Activated CD8-positive, alpha-beta memory T cell treated with anti-CD3 and anti-CD28 coated beads for 1 hour (primary cell): ENCODE measurements at places on chromosomes 16 and 17.
A peak's percentile ranks its signal among the peaks of the same experiment; 100 is the strongest.

- peak; percentile 19 for DNase-seq
Measured at GRCh38 chr17:79400989-79401703, 209.7 kb downstream of the RBFOX3 start.

DNA sequence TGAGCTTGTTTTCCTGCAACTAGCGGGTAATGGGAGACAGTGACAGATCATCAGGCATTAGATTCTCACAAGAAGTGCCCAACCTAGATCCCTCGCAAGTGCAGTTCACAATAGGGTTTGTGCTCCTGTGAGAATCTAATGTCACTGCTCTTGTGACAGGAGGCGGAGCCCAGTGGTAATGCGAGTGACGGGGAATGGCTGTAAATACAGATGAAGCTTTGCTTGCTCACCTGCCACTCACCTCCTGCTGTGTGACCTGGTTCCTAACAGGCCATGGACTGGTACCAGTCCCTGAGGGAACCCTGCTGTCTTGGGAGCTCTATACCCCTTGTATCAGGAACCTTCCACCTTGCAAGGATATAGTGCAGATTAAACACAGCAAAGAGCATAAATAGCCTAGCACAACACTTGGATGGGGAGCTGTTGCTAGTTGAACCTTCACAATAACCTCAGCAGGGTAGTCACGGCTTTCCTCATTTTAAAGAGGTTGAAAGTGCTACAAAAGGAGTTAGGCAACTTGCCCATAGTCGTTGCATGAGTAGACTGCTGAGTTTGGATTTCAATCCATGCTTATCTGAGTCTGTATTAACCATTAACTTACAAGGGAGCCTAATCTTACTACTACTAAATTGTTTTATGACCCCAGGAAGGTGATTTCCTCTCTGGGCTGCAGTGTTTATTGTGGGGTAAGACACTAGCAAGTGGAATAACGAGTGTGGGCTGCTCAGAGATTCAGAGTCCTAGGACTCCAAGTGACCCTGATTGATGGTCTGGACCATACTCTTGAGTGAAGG is 156.6 kb upstream of the ZFHX3 start:
- DNase-seq, result no peak

DNA sequence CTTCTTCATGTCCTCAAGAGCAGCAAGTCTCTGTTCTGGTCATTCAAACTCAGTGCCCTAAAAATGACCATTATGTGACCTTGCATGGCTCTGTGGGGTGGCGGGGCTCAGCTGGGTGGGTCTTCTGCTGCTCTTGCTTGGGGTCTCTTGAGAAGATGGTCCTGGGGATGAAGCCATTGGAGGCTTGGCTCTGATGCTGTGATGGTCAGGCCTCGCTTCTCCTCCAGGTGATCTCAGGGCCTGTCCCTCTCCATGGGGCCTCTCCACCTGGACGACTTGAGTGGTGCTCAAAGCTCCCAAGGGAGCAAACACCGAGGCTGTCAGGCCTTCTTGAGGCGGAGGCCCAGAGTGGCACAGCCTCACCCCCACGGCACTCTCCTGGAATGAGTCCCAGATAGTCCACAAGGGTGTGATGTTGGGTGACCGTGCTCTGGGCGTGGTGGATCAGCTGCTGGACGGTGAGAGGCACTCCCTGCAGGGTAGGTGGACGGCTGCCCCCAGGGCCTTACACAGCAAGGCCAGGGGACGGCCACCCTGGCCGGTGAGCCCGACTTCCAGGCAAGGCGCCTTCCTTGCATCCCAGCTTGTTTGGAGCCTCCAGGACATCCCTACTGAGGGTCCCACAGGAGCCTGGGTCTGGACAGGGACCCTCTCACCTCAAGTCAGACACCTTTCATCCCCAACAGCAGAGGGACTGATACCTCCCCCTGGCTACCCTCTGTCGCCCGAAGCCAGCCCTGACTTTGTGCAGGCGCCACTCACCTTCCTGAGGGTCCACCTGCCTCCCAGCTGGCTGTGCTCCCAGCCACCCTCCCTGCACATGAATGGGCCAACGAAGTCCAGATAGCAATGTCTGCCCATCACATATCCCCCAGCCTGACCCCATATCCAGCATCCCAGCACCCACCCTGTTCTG is 48.7 kb downstream of the USP22 start:
- DNase-seq, result no peak

GRCh38 chr17:9668517-9668916 is 23.2 kb downstream of the USP43 start:
- DNase-seq, result no peak

DNA sequence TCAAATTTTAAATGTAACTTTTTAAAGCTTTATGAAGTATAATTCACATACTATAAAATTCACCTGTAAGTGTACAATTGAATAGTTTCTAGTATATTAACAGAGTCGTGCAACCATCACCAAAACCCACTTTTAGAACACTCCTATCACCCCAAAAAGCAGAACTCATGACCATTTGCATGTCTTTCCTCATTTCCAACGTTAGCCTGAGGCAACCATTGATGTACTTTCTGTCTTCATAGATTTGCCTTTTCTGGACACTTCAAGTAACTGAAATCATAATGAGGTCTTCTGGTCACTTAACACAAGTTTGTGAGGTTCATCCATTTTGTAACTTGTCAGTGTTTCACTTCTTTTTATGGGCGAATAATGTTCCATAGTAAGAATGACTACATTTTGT is 33.2 kb downstream of the METTL16 start:
- no peak for DNase-seq
